SK-N-SH (cell line): ENCODE measurements at places on chromosomes 4 and X.
A peak's percentile ranks its signal among the peaks of the same experiment; 100 is the strongest.

- DNase-seq = peak; percentile 4
These were observed 18.4 kb downstream of the CPEB2 start for GRCh38 chr4:15020502-15021286.

- DNase-seq = no peak
These were observed 81.2 kb downstream of the SPCS3 start for GRCh38 chr4:176400816-176401461.

- no peak for DNase-seq
These were observed 189.4 kb downstream of the QDPR start for GRCh38 chr4:17322514-17322913.

- no peak for DNase-seq
These were observed 19.5 kb upstream of the CCKAR start for GRCh38 chr4:26509681-26510333.

- no peak for DNase-seq
These were observed 8.1 kb downstream of the JAKMIP1 start for GRCh38 chr4:6192245-6192644.

GRCh38 chr4:139129206-139129605, 47.8 kb downstream of the ELF2 start:
- no peak for DNase-seq

DNA sequence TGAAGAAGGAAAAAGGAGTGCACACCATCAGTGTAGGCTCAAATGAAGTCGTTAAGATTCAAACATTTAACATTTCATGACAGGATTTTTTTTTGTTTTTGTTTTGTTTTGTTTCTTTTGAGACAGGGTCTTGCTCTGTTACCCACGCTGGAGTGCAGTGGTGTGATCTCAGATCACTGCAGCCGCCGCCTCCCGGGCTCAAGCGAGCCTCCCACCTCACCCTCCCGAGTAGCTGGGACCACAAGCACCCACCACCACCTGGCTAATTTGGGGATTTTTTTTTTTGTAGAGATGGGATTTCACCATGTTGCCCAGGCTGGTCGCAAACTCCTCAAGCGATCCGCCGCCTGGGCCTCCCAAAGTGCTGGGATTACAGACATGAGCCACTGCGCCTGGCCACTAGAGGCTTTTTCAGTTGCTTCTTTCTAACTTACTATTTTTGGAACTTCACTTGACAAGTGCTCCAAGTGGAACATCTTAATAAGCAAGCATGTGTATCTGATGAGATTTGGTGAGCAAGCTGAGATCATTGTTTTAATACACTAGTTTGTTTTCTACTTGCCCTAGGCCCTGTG, 78.9 kb upstream of the CNKSR2 start:
- DNase-seq = no peak

- no peak for DNase-seq
These were observed 49.5 kb downstream of the CLDN34 start for GRCh38 chrX:10016519-10017132.

DNA sequence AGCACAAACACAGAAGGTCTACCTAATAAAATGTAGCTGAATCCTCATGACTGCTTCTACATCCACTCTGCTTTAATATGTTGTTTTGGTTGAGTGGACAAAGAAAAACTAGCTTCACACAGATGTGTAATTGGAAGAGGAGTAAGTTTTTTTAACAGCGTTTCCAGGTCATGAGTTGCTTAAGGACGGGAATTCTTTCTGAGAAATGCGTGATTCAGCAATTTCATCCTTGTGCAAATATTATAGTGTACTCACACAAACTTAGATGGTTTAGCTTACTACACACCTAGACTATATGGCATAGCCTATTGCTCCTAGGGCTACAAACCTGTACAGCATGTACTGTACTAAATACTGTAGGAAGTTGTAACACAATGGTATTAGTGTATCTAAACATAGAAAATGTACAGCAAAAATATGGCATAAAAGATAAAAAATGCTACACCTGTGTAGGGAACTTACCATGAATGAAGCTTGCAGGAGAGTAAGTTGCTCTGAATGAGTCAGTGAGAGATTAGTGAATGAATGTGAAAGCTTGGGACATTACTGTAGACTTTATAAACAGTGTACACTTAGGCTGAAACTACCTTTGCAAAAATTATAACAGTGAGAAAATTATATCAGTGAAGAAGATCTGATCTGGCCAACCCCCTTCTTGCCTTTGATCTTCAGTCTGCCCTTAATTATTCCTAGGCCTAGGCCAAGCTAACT, 70.8 kb upstream of the IL15 start:
- DNase-seq = no peak

DNA sequence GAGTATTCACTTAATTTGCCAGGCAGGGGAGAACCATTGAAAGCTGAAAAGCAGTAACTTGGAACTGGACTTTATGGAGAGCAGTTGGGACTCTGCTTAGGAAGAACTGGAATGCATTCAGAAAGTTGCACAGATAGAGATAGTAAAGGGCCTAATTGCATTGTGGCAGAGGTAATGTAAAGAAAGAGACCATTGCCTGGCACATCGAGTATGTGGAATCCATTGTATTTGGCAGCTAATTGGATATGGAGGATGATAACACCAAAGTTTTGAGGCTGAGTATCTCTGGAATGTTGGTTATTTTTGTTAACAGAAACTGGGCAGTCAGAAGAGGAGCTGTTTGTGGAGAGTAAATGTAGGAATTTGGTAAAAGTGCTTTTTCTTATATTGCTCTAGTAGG, 169.9 kb downstream of the BMPR1B start:
- DNase-seq = no peak

DNA sequence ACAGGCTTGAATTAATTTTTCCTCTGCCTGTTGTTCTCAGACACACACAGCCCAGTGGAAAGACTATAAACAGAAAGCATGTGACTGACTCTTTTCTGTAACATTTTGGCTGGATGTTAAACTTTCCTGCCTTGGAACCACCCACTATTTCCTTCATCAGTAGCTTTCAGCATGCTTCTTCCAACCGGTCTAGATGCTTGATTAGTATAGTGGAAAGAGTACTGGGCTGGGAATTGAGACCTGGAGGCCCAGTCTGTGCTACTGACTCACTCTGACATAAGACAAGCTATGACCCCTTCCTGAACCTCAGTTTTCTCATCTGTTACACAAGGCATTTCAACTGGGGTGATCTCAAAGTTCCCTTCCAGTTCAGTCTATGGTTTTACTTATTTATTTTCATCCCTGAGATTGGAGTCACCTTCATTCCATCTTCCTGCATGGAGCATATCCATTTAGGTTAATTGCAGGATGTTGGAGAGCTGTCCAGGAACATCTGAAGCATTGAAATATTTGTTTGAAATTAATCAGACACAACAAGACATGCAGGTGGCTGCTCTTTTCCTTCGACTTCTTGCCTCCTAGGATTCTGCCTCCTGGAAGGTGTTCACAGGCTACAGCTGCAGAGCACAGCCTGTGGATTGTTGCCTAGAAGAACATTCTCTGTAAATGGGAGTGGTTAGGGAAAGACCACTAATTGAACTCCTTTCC, 173.4 kb downstream of the RTL9 start:
- DNase-seq = no peak

DNA sequence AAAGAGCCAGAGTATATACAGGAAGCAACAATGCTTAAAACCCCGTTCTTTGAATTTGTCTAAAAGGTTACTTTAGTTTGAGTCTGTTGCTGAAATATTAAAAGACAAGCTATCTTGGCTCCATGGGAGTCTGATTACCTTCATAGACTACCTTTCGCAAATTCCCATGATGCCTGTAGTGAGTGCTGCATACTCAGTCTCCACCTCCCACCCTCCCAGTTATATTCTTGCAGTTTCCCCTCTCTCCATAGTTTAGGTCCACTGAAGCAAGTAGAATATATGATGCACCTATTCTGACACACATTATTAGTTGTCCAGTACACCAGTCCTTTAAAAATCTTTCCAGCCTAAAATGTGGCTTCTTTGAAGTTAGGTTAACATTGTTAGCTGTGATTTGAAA, 2.4 kb downstream of the CNKSR2 start:
- DNase-seq = no peak

DNA sequence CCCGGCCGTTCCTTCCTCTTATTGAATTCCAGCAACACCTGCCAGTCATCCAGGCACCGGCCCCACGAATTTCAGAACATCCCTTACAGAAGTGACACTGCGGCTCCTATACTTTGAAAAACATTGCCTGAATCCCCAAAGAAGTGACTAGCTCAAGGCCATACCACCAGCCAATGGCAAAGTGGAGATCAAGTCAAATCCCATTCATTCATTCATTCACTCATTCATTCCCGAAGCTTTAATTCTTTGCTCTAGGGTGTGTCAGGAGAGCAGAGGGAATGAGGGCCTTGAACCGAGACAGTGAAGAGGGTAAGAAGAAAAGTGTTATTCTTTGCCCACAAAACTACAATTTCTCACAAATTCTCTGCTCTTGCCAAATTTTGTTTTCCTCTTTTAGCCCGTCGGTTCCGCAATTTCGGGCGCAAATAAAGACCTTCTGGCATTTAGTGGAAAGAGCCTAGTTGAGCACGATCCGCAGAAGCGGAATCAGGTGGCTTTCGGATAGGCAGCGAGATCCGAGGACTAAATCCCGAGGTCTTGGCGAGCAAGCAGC, 824 bp upstream of the HMGB3 start:
- no peak for DNase-seq

GRCh38 chr4:2652415-2653160, 103.5 kb downstream of the TNIP2 start:
- peak; percentile 42 for DNase-seq

DNA sequence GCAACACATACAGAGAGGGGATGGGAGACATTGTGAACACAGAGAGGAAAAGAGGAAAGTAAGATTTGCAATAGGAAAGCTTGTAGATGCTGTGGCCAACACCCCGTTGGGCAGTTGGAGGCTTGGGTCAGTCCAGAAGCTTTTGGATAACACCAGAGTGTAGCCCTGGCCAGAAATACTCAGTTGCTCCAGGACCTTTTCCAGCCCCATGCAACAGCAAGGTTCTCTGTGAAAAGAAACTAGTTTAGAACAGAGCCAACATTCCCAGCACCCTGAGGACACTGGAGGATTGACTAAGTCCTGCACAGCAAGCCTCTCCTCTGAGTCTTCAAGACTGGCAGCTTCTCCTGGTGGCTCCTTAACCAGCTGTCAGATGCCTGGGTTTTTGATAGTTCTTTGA, 27.9 kb upstream of the NAF1 start:
- DNase-seq = no peak

GRCh38 chrX:107452581-107452980, 3.1 kb downstream of the FRMPD3 start:
- no peak for DNase-seq

GRCh38 chrX:119017077-119017476, 42.7 kb downstream of the LONRF3 start:
- no peak for DNase-seq

GRCh38 chr4:8708401-8709021, 115.9 kb downstream of the CPZ start:
- DNase-seq = peak; percentile 12

- no peak for DNase-seq
These were observed 337.6 kb downstream of the STIM2 start for GRCh38 chr4:27198246-27198645.

GRCh38 chrX:107565931-107566603, 62.2 kb upstream of the PRPS1 start:
- DNase-seq = peak; percentile 29

DNA sequence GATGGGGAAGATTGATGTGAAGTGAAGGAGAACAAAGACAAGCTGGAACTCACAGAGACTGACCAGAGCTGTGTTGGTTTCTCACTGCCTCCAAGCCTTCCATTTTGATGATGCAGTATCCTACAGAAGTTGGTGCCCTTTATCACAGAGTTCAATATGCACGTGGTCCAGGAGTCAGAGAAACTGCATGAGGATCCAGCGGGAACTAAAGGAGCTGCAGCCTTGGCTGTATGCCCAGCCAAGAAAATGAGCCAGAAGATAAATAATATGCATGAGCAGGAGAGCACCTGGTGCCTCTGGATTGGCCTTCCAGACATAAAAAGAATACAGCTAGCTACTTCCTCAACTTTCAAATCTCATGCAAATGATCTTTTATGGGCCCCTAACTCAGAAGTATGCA, 44.3 kb upstream of the DCLK2 start:
- DNase-seq = no peak

- DNase-seq = peak; percentile 73
These were observed 1.1 kb upstream of the RAP1GDS1 start for GRCh38 chr4:98260047-98260578.

- DNase-seq = peak; percentile 81
These were observed at the start of gene PNPLA4 for GRCh38 chrX:7927259-7928167. PNPLA4 (minus strand) TSS chrX:7927413; CDS start chrX:7926119, 1,294 bp downstream.

DNA sequence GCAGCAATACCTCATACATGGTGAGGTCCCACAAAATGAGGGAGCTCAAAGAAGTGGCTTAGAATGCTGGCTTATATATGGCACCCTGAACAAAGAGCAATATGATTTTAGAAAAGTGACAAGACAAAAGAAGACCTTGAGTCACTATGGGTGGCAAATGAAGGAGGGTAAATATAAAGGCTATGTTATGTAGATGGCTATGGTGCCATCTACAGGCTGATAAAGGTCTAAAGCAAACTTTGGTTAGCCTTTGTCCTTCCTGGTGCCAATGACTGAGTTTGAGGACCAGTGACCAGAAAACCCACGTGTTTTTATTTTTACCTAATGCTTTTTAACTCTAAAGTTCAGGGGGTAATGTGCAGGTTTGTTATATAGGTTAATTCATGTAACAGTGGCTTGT, 151.8 kb downstream of the CCNG2 start:
- DNase-seq = peak; percentile 35

- DNase-seq = peak; percentile 36
These were observed 39.2 kb upstream of the ASMTL start for GRCh38 chrX:1491851-1492349.

DNA sequence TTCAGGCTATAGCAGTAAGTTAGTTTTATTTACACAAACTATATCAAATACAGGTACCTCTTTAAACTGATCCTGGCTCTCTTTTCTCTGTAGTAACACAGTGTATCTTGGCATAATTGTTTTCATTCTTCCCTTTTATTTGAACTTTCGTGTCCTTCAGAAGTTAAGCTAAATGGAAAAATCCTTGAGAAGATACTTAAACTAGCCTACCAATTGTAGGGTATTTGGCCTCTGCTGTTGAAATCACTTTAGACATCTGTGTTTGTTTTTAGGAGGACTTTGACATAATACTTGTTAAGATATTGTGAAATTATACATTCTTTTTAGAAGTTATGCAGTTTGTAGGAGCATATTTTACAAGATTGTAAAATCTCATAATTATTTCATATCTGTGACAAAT, 90.3 kb upstream of the GK2 start:
- no peak for DNase-seq
